ENCODE measurements at places on chromosomes 6 and 20.

GRCh38 chr20:55269913-55270312 is 735.4 kb downstream of the CBLN4 start:
- no peak for DNase-seq
- peaks cover 10% of the 10 kb centered on the region for H3K27me3 ChIP-seq
- H3K4me1 ChIP-seq: no peaks in the 10 kb centered on the region
- no peak overlapping the region for H3K27ac ChIP-seq
- H3K4me3 ChIP-seq: no peak overlapping the region

GRCh38 chr6:43267619-43268354 is 24.5 kb downstream of the TTBK1 start:
- H3K27ac ChIP-seq: no peak overlapping the region
- DNase-seq: no peak
- no peaks in the 10 kb centered on the region for H3K4me1 ChIP-seq
- no peak overlapping the region for H3K4me3 ChIP-seq
- H3K36me3 ChIP-seq: no peaks in the 10 kb centered on the region

- peaks cover 14% of the 10 kb centered on the region for H3K27me3 ChIP-seq
- no peaks in the 10 kb centered on the region for H3K36me3 ChIP-seq
- peak overlapping the region; percentile 35 for H3K4me3 ChIP-seq
- DNase-seq: no peak
- H3K4me1 ChIP-seq: no peaks in the 10 kb centered on the region
These were observed 2.7 kb downstream of the C20orf204 start for GRCh38 chr20:64038565-64039292.

DNA sequence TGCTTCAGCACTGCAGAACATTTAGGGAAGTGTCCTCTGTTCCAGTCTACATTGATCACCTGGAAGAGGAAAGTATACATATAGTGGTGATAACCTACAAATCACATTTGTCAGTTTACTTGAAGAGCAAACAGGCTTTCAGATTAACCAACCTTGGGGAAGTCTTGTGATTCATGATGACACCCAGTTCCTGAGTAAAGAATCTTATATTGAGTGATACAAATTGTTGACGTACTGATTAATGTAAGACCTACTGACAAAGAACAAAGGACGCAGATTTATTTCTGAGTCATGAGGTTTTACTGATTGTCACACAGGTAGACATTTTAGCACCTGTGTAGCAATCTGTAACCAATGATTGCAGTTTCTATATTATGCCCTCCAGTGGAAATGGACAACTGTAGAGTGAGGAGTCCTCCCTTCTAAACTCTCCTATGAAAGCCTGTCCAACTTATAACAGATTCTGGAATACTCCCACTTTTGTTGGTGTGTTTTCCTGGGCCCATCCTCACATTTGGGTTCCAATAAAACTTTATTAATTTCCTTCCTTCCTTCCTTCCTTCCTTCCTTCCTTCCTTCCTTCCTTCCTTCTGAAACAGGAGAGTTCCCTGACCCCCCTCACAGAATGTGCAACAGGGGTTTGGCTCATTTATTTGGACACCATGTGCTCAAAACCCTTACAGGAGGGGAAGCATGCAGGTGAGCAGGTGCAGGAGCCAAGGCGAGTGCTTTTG is 113.5 kb downstream of the SLC35B3 start:
- H3K36me3 ChIP-seq: no peaks in the 10 kb centered on the region
- DNase-seq: no peak

- DNase-seq: no peak
- no peaks in the 10 kb centered on the region for H3K36me3 ChIP-seq
- H3K4me3 ChIP-seq: no peak overlapping the region
- H3K27me3 ChIP-seq: no peaks in the 10 kb centered on the region
- H3K4me1 ChIP-seq: peaks cover 11% of the 10 kb centered on the region
- H3K27ac ChIP-seq: peak overlapping the region; percentile 36
These were observed 54.0 kb upstream of the IPCEF1 start for GRCh38 chr6:154410619-154411072.

DNA sequence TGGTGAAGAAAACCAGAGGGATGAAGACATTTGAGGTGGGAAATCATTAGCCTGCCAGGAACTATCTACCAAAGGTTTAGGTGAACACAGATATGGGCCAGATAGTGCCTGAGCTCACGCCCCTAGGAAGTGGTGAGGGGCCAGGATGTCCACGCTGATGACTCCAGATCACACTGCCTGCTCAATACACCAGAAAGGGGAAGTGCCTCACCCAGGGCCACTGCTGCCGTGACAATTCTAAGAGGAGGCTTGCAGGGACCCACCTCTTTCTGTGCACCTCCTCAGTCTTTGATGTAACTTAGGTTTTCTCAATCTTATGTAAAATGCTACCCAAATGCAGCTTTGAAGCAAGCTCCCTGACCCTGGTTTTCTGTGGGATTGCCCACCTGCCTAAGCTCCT is 5.4 kb upstream of the RAB44 start:
- no peaks in the 10 kb centered on the region for H3K27me3 ChIP-seq
- DNase-seq: no peak
- no peak overlapping the region for H3K4me3 ChIP-seq
- H3K4me1 ChIP-seq: no peaks in the 10 kb centered on the region

DNA sequence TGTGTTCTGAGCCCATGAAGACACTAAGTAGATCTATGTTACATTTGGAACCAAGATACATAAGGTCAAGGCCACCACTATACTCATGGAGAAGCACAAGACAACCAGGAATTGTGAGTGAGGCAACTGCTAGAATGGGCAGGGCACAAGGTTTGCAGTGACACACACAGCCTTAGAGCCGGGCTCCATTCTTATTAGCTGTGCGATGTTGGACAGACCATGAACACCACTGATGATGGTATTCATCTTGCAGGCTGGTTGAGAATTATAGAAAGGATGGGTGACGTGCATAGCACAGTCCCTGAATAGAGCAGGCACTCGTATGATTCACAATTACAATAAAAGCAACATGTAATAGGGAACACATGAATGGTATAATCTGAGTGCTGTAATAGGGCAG is 172.4 kb downstream of the GJA10 start:
- no peak overlapping the region for H3K4me3 ChIP-seq
- no peaks in the 10 kb centered on the region for H3K27me3 ChIP-seq
- H3K27ac ChIP-seq: no peak overlapping the region
- peaks cover 14% of the 10 kb centered on the region for H3K4me1 ChIP-seq
- no peaks in the 10 kb centered on the region for H3K36me3 ChIP-seq

Measured in RWPE2 (cell line).